ENCODE measurements at places on chromosomes 12 and 14.

DNA sequence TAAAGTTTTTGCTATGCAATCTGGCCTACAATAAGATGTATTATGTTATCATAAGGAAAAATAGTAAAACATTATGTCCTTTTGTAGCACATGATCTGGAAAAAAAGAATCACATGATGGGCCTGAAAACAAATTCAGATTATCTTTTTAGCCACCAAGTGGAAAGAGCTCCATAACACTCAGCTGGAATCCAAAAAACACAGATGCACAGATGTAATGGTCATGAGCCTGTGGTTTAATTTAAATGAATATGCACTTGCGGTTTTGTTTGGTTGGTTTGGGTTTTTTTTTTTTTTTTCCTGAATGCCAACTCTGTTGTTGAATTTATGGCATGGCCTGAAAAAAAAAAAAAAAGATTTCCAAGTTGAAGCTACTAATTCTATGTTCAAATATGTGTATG is 4.1 kb downstream of the KCNC2 start:
- DNase-seq, result no peak

DNA sequence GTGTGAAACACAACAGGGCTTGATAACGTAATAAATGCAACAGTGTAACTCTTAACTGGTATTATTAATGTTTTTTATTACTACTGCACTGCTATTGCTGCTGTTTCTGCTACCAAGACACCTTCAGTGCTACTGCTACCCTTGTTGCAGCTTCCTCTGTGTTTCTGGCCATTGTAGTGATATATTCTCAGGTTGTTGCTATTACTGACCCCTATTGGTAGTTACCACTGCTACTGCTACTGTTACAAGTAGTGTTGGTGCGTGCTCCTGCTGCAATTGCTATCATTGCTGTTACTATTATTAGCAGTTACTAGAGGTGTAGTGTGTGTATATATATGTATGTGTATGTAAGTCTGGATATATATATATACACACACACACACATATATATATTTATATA is 87.2 kb upstream of the PTPRB start:
- peak; percentile 28 for DNase-seq

GRCh38 chr12:113002676-113003075 is 24.4 kb downstream of the OAS2 start:
- no peak for DNase-seq

GRCh38 chr12:130457215-130457614 is 119.5 kb downstream of the PIWIL1 start:
- no peak for DNase-seq

DNA sequence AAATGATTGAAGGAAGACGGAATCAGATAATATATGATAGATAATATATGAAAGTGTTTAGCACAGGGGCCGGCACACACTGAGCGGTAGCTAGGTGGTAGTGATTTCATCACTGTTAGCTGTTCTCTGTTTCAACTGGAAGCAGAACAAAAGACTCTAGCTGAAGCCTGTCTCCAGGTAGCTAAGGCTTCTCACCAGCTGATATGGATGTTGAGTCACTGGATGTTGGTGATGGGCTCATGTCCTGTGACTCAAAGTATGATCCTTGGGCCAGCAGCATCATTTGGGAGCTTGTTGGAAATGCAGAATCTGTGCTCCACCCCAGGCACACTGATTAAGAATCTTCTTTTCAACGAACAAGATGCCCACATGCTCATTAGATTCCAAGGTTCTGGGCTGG is 21.7 kb upstream of the KCNA5 start:
- DNase-seq, result no peak

DNA sequence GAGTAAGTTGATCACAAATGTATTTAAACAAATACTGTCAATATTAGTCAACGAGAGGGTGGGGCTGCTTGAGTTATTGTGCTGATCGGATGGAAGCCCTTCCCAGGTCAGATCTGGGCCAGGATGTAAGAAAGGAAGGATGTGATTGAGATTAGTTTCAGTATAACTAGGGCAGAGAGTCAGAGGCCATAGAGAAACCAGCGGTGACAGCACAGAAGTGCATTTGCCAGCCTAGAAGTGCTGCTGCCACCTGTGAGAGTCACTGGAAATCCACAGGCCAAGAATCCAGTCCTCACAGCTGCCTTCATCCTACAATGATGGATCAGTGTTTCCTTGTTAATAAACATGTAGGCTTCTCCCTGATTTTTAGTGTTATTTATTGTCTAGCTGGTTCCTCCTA is 9.8 kb upstream of the FERMT2 start:
- DNase-seq, result no peak

GRCh38 chr12:118900993-118901392 is 80.3 kb upstream of the SRRM4 start:
- no peak for DNase-seq

- DNase-seq, result peak; percentile 91
Observed at GRCh38 chr12:111557271-111558106, 41.6 kb downstream of the ATXN2 start.

GRCh38 chr14:69459122-69459521 is 25.4 kb upstream of the PLEKHD1 start:
- DNase-seq, result no peak

DNA sequence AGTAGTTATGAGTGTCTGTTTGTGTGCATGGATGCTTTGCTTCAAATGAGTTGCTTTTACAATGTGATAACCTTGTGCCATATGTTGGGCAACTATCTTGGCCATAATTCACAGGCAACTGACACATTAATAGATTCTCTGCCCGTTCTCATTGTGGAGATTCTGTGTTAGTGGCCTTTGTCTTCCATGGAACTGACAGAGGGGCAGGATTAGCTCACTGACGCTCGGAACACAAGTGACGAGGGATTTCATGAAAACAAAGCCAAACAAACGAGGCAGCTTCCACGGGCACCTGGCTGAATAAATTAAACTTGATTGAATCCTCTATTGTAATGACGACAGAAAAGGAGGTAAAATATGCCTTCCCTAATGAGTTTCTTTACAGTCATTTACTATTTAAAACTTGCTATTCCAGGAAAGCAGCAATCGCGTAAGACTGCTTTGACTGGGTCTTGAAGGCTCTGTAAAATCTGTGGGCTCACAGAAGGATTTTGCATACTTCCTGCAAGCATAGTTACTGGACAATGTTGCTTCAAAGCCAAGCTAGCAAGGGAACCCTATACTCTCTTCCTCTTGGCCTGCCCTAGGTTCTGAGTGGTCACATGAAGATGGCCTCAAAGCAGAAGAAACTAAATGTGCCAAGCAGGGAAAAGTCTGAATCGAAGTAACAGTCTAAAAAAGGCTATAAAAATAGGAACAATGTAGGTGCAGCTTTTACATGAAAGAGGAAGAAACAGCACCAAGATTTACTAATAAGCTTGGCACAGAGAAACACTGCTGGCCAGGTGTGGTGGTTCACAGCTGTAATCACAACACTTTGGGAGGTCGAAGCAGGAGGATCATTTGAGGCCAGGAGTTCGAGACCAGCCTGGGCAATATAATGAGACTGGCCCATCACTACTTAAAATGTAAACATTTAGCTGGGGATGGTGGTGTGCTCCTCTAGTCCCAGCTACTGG is 28.1 kb upstream of the SINHCAF start:
- DNase-seq, result peak; percentile 96

GRCh38 chr14:55094292-55095157 is 34.5 kb upstream of the LGALS3 start:
- DNase-seq, result no peak

DNA sequence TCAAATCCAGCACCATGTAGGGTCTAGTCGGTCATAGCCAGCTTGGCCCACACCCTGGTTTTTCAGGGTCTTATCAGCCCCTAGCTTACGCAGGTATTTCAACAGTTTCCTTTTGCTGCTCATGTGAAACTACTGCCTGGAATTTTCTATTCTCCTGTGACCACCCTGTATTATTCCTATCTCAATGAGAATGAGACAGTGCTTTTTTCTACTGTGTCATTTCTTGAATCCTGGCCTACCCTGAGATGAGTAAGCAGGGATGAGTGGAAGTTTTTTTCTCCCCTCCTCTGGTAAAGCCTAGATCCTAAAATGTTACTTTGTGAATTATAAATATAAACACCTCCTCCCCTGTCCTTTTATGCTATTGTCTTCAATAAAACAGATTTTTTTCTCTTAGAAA is 62.7 kb upstream of the ARID2 start:
- no peak for DNase-seq

DNA sequence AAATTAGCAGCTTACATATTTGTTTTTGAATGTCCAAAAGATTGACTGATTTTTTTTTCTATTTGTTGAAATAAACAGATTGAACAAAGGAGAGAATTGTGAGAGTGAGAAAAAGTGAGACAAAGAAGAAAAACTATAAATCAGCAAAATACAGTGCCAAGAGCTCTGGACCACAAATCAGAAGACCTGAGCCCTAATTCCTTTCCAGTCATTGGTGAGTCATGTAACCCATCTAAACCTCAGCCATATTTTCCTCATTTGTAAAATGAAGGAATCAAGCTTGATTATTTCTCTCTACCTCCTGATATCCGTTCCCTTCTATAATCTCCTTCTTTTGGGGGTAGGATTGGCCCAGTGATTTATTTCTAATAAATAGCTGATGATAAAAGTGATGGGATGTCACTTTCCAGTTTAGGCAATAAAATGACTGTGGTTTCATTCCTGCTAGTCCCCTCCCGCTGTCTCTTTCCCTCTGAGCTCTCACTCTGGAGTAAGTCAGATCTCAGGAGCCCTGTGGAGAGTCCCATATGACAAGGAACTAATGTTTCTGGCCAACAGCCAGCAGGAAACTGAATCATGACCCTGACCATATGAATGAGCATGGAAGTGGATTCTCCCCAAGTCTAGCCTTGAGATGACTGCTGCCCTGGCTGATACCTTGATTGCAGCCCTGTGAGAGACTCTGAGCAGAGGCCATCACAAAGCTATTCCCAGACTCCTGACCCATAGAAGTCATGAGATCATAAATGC is 218.9 kb downstream of the ACSS3 start:
- no peak for DNase-seq

GRCh38 chr12:93954166-93955112 is 193.9 kb upstream of the PLXNC1 start:
- DNase-seq, result no peak

DNA sequence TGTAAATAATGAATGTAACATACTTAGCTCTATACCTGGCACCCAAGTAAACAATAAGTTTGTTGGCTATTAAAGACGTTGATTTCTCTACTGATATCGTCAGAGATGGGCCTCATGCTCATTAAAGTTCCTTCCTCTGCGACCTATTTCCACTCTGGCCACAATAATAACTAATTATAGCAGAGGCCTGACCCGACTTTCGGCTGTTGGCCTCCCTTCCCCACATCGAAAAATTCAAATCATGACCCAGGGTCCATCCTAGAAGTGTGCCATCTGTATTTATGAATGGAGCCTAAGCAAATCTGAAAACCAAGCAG is 321 bp upstream of the USP30 start:
- DNase-seq, result no peak

DNA sequence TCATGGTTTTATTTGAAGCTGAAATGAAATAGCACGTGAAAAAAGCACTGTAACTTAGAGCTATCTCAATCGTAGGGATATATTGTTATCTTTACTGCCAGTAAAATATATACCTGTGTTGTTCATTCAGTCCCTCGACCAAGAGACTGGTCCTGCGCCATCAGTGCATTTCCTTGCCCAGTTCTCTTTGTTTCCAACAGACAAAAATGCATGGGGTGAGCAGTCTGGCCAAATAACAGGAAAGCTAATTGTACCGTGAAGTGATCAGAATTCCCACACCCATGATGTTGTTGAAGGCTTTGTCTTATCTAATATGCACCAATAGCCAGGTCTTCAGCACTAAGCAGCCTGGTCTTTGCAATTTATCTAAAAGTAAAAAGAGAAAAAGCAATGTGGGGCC is 477.1 kb upstream of the GARIN6 start:
- no peak for DNase-seq

DNA sequence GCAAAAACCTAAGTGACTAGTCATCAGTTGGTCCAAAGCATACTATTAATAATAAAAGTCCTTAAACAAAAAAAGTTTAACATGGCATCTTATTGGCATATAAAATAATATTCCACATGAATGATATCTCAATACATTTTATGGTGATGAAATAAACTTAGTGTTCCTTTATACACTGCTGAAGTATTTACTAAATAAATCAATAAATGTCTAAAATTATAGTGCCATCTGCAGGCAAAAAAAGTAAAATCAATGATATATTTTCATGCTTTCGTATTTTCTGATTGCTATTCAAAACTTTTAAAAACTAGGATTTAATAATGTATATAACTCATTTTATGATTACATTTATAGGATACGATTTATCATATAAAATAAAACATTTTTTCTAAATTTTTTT is 30.5 kb downstream of the PUS7L start:
- DNase-seq, result no peak

DNA sequence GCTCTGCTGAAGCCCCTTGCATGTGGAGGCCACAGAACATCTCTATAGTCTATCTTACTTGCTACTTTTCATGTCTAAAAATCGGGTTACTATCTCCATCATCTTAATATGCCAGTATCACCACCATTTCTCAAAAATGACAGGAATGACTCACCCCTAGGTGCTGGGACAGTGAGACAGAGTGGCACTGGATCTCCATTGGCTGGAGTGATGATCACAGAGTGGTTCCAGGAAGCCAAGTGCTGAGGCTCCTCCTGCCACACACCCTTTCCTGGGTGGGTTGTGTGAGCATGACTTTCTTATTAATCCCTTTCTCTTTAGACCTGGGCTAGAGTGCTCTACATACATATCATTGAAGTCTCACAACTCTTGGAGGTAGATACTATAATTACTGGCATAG is 3.3 kb upstream of the ASCL1 start:
- no peak for DNase-seq

Measured in HAP-1 (cell line).